Activated CD8-positive, alpha-beta memory T cell treated with anti-CD3 and anti-CD28 coated beads, Interleukin-2, amount 10 ng/mL, durations not matched to agents 7 days and 5 days (primary cell): ENCODE measurements at places on chromosomes 4 and X. TPM values are rescaled to one million over a fixed set of nuclear protein-coding genes. Genes with fewer than 3 reads are reported as not detected.

Gene SSX2B
- not detected for total RNA-seq

Gene SOWAHD
- total RNA-seq: 2.1 TPM

Gene CT47B1
- total RNA-seq: not detected

Gene CSAG2
- 0.47 TPM for total RNA-seq

Gene XKRX
- total RNA-seq: not detected

Gene PF4V1
- total RNA-seq: not detected

Gene TRIM61
- total RNA-seq: 1.7 TPM

Gene MAB21L2
- total RNA-seq: not detected

Gene SNCA
- total RNA-seq: 1.6 TPM

Gene DRD5
- total RNA-seq: not detected

Gene SORCS2
- 0.06 TPM for total RNA-seq
